ENCODE measurements at places on chromosomes 16 and 17.

GRCh38 chr17:42067371-42068091 lies 17.1 kb upstream of the C17orf113 start:
- DNase-seq: no peak

- no peak for DNase-seq
Observed at GRCh38 chr16:67489401-67490083, 6.2 kb upstream of the AGRP start.

- DNase-seq: no peak
Observed at GRCh38 chr17:32822996-32823395, 53.9 kb downstream of the MYO1D start.

- no peak for DNase-seq
Observed at GRCh38 chr17:74457146-74457819, 9.2 kb upstream of the CD300A start.

GRCh38 chr17:65434878-65435277 lies 126.6 kb downstream of the AXIN2 start:
- DNase-seq: no peak

DNA sequence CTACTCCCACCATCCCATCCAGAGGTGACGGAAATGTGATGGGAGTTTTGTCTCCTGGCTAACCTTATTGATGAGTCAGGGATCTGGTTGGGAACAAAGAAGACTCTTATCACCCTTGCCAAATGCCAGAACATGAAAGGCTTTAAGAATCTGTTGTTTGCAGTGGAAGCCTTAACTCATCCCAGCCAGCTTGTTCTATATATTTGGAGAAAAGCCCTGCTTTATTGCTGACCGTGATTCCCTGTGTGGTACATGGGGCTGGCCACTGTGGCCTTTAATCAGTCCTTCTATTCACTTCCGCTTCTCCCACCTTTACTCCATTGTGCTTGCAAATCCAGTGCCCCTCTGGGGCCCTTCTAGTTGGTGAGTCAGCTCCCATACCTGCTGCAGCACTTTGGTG lies 156.6 kb downstream of the PHKB start:
- no peak for DNase-seq

DNA sequence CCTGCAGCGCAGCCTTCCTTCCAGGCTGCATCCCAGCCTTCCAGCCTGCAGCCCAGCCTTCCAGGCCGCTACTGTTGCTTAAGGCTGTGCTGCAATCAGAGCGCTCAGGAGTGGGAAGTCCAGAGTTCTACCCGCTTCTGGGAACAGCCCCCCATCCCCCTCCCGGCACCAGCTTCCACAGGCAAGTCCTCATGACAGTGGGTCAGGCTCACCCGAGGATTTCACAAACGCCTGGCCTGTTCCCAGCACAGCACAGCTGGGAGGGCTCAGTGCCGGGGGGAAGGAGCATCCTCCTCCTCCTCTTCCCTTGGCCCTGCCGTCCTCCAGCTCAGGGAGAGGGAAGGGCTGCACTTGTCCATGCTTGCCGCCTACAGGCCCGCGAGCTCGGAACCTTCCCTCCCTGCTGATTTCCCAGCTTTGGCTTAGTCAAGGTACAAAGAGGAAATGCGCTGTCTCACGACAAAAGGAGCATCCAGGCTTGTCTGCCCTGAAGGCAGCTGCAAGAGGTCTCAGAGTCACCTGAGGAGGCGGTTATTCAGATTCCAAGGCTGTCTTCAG lies 8.3 kb downstream of the SOCS3 start:
- DNase-seq: no peak

DNA sequence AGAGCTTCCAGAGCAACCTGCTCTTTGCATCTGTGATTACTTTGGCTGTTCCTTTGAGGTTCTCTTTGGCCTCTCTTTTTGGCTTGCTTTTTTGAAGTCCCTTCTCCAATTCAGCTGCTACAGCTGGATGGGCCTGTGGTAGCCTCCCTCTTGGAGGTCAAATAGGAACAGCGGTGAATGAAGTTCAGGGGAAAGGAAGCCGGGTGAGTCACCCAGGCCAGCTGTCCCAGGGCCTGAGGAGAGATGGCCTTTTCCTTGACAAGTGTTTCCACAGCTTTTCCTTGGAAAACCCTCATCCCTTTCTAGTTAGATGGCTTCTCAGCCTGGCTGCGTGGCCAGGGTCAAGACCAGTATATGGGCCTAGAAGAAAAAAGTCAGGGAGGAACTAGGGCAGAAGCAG lies 103.1 kb downstream of the STX8 start:
- no peak for DNase-seq

GRCh38 chr16:4319454-4320421 lies 3.9 kb downstream of the GLIS2 start:
- DNase-seq: no peak

DNA sequence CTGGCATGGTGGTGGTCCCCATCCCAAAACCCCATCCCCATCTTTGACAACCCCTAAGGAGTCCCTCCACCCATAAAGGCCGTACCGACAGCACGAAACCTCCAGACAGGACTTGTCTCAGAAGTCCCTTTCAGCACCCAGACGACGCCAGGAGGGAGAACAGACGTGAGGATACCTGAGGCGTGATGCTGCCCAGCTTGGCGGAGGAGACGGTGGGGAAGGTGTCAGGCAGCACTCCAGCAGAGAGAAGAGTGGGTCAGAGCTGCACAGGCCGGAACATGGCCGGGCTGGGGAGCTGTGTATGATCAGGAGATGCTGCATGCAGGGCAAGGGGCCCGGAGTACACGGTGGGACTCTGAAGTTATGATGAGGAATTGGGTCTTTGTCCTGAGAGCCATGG lies 244.2 kb downstream of the GSG1L start:
- DNase-seq: no peak

GRCh38 chr17:71361656-71362450 lies 759.0 kb upstream of the SOX9 start:
- DNase-seq: no peak

DNA sequence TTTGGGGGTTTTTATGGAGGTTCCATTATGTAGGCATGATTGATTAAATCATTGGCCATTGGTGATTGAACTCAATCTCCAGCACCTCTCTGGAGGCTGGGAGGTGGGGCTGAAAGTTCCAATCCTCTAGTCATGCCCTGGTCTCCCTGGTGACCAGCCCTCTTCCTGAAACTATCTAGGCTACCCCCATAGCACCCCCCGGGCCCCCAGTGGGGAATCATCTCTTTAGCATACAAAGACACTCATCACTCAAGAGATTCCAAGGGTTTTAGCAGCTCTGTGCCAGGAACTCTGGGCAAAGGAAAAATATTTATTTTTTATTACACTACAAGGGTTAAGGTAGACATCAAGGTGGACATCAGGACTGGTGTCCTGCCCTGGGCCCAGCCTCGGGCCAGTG lies 10.6 kb downstream of the SLC46A1 start:
- DNase-seq: no peak

DNA sequence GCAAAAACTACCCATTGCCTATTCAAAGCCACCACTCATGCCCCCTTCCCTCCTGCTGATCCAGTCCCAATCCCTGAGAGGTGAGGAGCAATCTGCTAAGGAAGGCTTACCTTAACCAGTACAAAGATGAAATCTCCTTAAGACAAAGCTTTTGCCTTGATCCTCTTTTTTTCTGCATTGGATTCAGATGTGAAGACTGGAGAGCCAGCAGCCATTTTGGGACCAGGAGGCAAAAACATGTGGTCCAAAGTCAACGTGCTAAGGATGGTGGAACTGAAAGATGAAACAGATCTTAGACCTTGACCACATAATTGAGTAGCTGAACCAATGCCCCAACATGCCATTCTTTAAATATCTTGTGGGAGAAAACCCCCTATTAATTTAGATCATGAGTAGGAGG lies 171.4 kb downstream of the IRX5 start:
- no peak for DNase-seq

GRCh38 chr16:72930396-72930795 lies 117.5 kb downstream of the ZFHX3 start:
- no peak for DNase-seq

DNA sequence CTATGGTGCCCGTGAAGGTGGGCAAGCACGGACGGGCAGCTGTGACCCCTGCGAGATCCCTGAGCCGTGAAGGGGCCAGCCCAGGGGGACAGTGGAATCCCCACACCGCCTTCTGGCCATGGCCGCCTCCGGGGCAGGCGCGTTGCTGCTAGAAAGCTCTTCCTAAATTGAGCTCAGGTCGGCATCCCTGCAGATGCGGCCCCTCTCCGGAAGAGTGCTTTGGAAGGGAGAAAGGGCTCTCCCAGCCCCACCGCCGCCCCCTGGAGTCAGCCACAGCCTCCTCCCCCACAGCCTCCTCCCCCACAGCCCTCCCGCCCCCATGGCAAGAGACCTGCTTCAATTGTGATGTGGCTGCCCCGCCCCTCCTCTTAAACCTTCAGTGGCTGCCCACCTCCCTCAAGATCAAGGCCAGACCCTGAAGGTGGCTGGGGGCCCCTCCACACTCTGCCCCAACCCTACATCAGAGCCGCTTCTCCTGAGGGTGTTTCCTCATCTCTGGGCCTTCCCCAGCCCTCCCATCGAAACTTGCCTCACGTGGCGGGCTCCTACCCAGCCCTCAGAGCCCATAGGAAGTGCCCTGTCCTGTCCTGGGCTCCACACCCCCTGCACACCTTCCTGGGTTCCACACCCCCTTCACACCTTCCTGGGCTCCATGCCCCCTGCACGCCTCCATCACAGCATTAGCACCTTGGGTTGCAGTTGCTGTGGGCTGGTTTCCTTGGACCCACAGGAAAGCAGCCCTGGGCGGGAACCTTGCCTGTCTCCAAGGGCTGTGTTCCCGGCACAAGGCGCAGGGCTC lies 5.5 kb upstream of the CBFA2T3 start:
- DNase-seq: no peak

GRCh38 chr16:13322336-13322735 lies 420.9 kb downstream of the SHISA9 start:
- no peak for DNase-seq

DNA sequence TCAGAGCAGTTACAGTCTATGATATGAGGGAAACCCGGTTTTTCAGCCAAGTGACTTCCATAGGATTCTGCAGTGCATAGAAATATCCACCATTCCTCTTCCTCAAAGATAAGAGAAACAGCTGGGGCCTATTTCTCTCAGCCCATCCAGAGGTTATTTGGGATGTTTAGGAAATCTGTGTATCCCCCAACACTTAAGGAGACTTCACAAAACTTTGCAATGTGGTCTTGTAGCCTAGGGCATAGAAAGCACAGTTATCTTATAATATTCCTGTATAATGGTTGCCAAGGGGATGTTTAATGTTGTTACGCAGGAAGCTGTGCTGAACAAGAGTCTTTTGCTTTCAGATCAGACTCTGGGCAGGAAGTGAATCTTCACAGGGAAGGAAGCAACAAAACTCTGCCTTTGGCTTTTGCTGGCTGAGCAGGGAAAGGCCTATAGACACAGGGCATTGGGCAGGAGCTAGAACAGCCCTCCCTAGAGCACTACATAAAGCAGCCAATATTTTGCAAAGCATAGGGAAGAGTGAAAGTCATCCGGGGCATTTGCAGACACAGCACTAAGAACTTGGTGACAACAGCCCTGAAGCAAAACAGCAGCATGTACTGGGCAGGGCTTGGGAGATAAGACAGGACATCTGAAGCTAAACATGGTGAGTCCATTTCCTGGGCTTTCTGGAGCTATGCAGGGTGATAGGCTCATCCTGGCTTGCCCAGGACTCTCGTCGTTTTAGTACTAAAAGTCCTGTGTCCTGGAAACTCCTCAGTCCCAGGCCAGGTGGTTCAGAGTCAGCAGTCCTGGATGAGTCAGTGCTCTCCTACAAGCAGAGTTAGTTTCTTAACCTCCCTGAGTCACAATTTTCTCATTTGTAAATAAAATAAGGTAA lies 18.7 kb upstream of the BEAN1 start:
- DNase-seq: no peak

DNA sequence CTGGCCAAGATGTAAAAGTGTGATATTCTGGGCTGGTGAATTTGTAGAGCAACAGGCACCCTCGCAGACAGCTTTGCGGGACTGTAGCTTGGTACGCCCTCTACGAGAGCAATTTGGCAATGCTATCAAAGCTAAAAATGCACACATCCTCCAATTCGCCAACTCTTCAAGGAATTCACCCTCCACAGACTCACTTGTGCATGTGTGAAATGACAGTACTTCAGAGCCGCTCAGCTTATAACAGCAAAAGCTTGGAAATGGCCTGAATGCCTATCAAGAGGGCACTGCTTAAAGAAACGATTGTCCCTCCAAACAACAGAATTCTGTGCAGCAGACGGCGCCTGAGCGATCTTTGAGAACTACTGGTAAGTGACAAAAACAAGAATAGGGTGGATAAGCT lies 130.8 kb downstream of the SDK2 start:
- DNase-seq: no peak

DNA sequence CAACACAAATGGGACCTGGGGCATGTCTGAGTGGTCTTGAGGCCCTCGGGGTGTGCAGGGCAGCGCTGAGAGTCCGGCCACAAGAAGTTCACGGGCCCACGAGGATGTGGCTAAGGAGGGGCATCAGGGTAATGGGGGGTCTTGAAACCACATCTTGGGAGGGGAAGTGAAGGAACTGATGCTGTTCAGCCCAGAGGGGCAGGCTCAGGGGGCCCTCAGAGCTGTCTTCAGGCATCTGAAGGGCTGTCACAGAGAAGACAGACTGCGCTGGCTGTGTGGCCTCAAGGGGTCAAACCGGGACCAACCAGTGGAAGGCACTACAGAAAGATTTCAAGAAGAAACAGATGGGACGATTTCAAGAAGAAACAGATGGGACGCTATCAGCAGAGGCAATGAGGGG lies 45.1 kb downstream of the ZNF423 start:
- no peak for DNase-seq

- DNase-seq: no peak
Observed at GRCh38 chr16:49000594-49000993, 281.0 kb downstream of the CBLN1 start.

- no peak for DNase-seq
Observed at GRCh38 chr16:24966031-24966430, 49.1 kb downstream of the ARHGAP17 start.

DNA sequence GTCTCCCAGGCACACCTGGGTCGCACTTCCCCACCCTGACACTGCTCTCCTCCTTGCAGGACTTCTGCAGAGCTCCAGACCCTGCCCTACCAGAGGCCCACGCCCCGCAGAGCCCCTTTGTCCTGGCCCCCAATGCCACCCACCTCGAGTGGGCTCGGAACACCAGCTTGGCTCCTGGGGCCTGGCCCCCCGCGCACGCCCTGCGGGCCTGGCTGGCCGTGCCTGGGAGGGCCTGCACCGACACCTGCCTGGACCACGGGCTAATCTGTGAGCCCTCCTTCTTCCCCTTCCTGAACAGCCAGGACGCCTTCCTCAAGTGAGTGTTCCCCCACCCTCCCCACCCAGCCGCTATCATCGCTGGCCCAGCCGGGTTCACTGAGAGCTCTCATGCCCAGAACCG lies 79.6 kb downstream of the MGAT5B start:
- DNase-seq: no peak

All from cortex of kidney (tissue), 1 donor.